Fibroblast of skin of abdomen (primary cell): ENCODE measurements at places on chromosomes 4 and X.
A peak's percentile ranks its signal among the peaks of the same experiment; 100 is the strongest.

GRCh38 chr4:30610361-30610760 is 109.8 kb upstream of the PCDH7 start:
- peak; percentile 26 for DNase-seq

GRCh38 chr4:93317561-93317960 is 511.0 kb upstream of the ATOH1 start:
- peak; percentile 24 for DNase-seq

GRCh38 chr4:71258323-71258722 is 80.5 kb upstream of the SLC4A4 start:
- no peak for DNase-seq

- no peak for DNase-seq
Measured at GRCh38 chr4:169015186-169015623, 5.2 kb upstream of the CBR4 start.

DNA sequence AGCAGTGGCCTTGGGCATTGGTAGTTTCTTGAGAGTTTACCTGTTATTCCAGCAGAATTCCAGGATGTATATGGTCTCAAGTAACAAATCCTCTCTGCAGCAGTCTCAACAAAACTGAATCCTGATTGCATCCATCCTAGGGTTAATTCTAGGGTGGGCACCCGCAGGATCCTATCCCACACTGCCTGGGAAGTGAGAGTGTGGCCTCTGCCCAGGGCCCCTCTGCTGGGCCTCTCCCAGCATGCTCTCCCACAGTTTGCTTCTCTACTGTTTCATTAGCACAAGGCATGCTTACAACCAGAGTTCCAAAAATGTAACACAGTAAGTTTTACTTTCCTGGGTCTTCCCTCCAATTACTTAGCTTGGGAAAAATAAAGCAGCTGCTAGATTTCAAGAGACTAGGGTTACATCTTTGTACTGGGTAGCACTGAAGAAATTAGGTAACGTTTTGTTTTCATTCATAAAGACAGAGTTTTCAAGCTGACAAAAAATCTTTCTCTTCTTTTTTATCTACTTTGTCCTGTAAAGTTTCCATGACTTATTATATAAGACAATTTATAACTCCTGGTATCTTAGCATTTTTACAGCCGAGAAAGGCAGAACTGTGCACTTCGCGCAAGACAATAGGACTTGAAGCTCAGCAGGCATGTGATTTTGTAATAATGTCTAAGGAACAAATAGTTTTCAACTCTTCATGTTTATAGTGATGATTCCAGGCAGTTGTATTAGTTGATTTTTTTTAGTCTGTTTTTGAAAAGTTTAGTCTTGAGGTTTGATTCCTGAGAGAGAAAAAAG is 131.2 kb upstream of the PCDH18 start:
- no peak for DNase-seq

DNA sequence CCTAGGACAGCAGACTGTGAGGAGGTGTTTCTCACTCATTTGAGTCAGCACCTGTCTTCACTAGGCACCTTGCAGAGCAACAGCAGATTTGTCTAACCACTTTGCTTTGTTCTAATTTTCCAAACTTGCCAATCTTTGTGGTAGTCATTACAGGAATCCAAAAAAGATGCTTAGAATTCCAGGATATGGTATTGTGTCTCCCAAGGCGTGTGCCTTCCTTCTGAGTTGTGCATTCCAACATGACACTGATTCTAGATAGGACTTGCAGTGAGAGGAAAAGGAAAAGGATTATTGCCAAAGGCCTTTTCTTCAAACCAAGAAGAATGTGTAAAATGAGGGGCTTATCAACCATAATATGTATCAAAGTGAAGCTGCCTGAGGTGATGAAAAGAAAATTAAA is 126.2 kb downstream of the MAPK10 start:
- DNase-seq, result peak; percentile 81

- no peak for DNase-seq
Measured at GRCh38 chr4:10893395-10893794, 208.8 kb upstream of the CLNK start.

GRCh38 chrX:38154340-38154739 is 66.3 kb downstream of the SRPX start:
- no peak for DNase-seq

GRCh38 chr4:159071178-159071968 is 31.5 kb upstream of the RAPGEF2 start:
- peak; percentile 73 for DNase-seq

GRCh38 chrX:97215186-97215585 is 331.5 kb downstream of the RPA4 start:
- DNase-seq, result peak; percentile 61

GRCh38 chrX:123884809-123885408 is 25.1 kb downstream of the XIAP start:
- DNase-seq, result peak; percentile 29

DNA sequence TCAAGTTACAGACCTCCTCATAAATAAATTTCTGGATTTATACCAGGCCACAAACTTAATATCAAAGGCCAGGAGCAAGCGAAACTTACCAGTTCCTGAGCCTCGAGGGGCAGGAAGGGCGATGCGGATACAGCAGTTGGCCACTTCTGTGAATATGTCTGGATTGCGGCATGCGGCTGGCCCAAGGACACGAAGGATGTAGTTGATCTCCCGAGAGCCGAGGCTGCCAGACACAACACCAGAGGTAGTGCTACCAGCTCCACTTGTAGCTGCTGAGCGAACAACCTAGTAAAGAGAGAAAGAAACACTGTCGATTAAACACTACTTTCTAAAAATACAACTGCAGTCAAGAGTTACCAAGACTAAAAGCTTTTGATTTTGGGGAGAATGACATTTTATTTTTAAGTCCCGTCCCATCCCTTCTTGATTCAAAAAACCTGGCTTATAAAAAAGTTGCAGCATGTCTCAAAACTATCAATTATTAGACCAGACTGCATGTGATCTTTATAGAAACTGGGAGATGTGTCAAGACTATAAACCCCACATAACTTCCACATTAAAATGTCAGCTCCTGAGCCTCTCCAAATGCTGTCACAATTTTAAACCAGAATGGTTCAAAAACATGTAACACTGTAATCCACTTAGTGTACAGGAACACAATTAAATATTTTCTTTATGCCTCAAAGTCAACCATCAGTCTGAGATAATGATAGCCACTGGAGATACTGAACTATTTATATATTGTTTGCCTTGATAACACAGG is 105.6 kb downstream of the HUWE1 start:
- DNase-seq, result no peak

GRCh38 chr4:101762025-101762424 is 28.5 kb upstream of the BANK1 start:
- no peak for DNase-seq

DNA sequence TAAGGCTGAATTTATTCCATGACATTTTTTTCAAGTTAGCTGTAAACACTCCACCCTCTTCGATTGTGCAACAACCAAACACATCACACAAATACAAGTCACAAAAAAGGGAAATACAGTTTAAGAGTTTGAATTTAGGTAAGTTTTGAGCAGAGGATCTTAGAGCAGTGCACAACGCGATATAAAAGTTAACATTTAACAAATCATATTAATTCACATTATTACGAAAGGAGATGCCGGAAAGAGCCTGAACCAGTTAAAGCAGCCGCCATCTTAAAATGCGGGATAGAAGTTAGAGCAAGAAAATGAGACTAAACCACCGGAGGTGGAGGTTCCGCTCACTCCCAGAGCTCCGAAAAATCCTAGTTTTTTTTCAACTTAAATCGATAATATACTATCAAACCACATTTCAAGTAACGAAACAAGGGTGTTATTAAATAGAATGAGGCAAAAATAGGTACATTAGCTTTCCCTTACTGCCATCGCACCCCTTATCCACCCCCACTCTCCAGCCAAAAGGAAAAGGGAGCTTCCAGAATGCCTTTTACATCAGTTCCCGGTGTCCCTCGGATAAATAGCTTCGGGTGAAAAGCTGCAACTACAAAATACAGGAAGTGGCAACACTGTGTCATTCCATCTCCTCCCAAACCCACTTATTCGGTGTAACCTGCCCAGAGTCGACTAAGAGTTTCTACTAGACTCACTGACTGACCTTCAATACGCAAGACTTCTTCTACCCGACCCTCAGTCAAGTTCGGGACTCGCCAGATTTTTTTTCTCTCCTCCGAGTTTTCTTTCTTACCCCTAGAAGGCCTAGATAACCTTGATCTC is 1.9 kb downstream of the UBE2D3 start:
- DNase-seq, result peak; percentile 76

DNA sequence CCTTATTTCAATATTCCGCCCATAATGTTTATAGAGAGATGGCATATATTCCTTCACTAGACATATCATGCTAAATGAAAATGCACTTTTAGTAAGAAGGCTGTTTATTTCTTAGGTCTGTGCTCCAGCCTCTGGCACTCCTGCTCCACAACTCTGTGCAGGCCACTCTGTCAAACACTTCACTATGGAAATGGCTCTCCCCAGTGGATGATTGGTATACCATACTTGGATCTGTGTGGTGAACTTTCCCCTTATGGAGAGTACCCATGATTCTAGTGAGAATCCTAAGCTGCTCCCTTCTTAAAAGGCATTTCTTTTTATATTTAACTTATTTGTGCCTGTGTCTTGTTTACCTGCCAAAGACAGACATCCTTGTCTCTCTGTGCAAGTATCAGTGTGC is 480.1 kb upstream of the GALNT7 start:
- no peak for DNase-seq

DNA sequence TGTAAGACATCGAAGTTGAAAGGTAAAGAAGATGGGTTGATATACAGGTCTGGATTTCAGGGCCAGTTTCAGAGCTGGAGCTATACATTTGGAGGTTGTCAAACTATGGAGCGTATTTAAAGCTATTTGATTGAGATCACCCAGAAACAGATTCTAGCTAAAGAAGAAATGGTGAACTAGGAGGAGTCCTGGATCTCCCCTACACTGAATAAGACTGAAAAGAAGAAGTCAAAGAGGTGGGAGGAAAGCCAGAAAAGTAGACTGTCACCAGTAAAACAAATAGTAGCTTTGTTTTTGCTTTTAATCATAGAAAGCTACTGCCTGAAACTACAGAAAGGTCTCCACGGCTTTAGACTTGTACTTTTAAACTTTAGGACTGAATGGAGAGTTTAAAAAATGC is 5.0 kb upstream of the NDP start:
- no peak for DNase-seq

DNA sequence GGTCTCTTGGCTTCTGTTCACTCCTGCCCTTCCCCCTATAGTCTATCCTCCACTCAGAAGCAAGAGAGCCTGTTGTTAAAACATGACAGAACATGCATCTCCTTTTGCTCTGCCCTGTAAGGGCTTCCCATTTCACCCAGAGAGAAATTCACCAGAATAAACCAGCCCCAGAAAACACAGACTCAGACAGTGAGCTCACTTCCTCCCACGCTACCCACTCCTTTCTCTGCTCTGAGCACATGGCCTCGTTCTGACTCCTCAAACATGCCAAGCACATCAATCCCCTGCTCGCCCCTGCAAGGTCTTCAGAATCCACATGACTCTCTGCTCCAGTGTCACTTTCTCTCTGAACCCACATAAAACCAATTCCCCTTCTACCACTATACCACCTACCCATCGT is 50.4 kb downstream of the MID1 start:
- peak; percentile 32 for DNase-seq

DNA sequence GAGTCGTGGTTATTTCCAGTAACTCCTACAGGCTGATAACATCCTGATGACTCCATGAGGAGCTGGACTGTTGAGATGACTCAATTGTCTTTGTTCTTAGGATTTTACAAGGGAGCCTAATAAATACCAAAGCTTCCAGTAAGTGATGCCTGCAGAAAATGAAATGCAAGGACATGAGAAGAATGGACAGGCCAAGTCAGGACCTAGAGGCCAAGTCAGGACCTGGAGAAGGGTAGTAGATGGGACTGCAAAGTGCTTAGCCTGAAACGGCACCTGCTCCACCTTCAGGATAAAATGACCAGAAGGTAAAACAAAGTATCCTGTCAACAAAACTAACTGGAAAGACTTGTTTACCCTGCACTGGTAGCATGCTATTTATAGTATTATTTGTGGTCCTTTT is 6.4 kb upstream of the SLC10A6 start:
- DNase-seq, result peak; percentile 62

GRCh38 chr4:163673848-163674697 is 179.6 kb downstream of the TMA16 start:
- DNase-seq, result no peak

DNA sequence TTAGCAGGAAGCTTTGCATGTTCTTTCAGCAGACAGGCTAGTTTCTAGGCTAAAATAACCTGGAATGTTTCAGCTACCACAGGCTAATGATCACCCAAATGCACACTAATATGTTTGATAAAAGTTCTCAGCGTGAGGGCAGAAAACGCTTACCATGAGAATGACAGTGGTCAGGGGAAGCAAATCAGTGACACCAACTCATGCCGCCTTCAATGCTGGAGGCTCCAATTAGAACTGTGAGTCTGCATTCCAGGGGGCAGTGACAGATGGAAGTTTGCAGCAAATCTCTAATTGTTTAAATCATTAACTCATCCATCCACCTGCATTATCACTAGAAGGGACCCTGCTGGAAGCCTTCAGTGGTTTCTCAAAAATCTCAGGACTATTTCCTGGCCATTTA is 43.2 kb downstream of the ANOS1 start:
- DNase-seq, result no peak

DNA sequence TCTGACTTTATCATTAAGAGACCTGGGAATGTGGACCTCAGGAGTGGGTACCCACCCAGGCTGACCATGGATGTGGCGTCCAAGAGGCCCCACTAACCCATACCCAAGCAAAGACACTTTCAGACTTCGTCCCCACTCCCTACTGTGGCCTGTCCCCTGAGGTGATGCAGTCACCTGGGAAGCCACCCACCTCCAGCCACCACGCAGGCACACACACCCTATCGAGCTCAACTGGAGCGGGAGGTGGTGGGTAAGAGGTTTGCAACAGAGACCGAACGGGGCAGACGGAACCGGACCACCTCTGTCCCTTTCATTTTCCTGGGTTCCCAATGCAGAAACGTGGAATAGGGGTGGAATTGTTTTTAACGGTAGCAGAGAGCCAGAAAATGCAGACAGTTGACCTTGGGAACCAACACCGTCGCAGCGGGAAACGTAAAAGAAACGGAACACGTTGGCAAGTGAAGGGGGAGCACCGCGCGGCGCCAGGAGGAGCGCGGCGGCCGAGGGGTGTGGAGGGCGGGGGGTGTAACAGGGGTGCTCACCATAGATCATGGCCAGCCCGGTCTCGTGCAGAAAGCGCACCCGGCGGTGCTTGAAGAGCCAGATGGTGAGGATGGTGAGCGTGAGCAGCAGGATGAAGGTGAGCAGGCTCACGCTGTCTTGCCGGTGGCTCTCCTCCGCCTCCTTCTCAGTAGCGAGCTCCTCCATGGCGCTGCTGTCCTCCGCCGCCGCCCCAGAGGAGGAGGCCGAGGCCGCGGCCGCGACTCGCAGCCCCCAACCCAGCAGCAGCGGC is 559 bp downstream of the SLC9A7 start:
- no peak for DNase-seq

GRCh38 chr4:184833046-184833838 is 7.5 kb upstream of the ACSL1 start:
- DNase-seq, result no peak

DNA sequence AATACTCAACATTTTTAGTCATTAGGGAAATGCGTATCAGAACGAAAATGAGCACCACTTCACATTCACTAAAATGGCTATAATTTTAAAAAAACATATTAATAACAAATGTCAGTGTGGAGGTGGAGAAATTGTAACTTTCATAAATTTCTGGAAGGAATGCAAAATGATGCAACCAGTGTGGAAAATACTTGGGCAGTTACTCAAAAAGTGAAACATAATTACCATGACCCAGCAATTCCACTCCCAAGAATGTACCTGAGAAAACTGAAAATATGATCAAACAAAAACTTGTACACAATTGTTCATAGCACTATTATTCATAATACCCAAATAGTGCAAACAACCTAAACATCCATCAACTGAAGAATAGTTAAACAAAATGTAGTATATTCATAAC is 76.1 kb upstream of the FAM241A start:
- peak; percentile 27 for DNase-seq

- no peak for DNase-seq
Measured at GRCh38 chr4:80610199-80610598, 274.7 kb downstream of the CFAP299 start.
